ENCODE measurements at places on chromosomes 12 and 14. TPM values are rescaled to one million over a fixed set of nuclear protein-coding genes. Genes with fewer than 3 reads are reported as not detected.

DNA sequence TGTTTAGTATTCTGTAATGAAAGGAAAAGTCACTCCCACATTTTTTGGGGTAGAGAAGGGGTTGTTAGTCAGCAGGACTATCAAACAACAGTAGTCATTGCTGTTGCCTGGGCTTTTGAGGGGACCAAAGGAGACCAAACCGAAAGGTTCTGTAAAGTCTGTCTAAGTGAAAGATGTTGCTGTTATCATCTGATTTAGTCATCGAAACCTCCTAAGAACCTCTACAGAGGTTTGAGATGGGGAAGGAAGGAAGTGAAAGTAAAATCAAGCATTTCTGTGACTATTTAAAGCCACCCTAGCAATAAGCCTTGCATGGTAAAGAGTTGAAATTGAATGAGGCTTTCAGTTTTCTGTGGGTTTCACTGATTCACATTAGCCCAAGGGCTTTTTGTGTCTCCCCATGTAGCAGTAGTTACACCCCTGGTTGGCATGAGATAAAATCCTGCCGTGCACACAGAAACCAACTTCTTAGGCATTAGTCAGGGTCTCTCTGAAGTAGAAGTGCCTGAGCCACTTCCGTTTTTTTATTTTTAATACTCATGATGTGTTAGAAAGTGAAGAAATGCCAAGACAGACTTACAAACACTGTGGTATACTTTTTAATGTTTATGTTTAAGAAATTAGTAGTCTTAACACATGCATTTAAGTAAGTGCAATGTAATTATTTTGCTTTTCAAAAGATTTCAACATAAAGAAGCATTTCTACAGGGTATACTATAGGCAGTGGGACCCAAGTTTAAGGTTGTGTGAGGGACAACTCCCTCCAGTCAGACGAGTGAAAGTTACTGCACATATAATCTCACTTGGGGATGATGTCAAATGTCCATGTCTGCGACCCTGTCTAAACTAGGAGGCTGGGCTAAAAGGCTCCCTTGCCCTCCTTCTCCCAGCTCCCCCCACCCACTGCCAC lies 50.4 kb downstream of the DYRK2 start:
- H3K4me1 ChIP-seq = peaks cover 52% of the 10 kb centered on the region
- DNase-seq = no peak
- peak overlapping the region; percentile 84 for H3K4me3 ChIP-seq
- H3K27ac ChIP-seq = peak overlapping the region; percentile 92

DNA sequence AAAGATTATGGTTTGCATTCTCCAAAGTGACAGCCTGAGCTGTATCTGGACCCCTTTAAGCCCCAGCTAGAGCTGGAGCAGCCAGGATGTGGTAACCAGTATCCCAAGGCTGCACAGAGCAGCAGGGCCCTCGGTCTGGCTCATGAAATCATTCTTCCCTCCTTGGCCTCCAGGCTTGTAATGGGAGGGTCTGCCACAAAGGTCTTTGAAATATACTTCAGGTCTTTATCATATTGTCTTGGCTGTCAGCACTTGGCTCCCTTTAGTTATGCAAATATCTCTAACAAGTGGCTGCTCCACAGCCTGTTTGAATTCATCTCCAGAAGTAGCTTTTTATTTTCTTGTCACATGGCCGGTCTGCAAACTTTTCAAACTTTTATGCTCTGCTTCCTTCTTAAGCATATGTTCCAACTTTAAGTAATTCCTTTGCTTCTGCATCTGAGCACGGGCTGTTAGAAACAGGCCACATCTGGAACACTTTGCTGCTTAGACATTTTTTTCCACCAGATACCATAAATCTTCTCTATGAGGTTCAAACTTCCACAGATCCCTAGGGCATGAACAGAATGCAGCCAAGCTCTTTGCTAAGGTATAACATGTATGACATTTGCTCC lies 663.4 kb upstream of the MIS18BP1 start:
- DNase-seq = no peak
- H3K27ac ChIP-seq = no peak overlapping the region
- no peaks in the 10 kb centered on the region for H3K27me3 ChIP-seq
- H3K4me3 ChIP-seq = no peak overlapping the region
- no peaks in the 10 kb centered on the region for H3K36me3 ChIP-seq
- no peaks in the 10 kb centered on the region for H3K4me1 ChIP-seq

The METAP2 gene
- total RNA-seq = 71.2 TPM

The SLC22A17 gene
- 4.8 TPM for total RNA-seq

The PRICKLE1 gene
- 0.89 TPM for total RNA-seq

GRCh38 chr14:76331328-76332011 lies 44.5 kb upstream of the ESRRB start:
- peaks cover 3% of the 10 kb centered on the region for H3K4me1 ChIP-seq
- no peak overlapping the region for H3K4me3 ChIP-seq
- H3K27me3 ChIP-seq = peaks cover 37% of the 10 kb centered on the region

The GRIP1 gene
- total RNA-seq = 1.8 TPM

The PSMB5 gene
- total RNA-seq = 49.0 TPM

The CRACR2A gene
- 35.3 TPM for total RNA-seq

DNA sequence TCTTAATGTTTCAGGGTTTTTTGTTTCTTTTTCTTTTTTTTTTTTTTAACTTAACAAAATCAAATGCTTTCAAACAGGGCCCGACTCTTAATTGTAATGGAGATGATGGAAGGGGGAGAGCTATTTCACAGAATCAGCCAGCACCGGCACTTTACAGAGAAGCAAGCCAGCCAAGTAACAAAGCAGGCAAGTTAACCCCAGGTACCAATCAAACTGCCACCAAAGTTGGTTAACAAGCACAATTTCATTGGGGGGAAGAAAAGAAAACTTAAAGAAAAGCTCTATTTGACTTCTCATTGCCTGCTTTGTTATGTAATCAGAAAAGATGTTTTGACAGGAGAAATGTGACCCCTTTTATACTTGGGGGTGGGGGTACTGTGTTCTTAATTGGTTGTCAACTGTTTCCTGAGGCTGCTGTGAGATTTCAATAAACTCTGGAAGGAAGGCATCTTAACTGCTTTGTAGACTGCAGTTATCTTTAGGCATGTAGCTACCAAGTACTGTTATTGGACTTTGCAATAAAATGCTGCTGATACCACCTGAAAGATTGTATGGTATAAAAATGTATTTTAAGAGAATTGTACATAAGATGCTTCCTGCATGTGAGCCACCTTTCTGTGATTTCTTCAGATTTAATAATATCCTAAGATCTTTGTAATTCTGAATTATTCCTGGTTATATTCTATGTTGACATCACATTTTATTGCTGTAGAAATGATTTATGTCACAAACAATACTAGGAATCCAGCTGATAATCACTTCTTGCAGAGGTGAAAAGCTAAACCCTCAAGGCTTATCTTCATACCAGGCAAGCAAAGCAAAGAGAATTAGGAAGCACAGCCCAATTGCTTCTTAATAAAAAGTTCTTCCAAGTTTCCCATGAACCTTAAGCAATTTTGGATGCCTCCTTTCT lies 26.9 kb downstream of the MAPKAPK5 start:
- no peaks in the 10 kb centered on the region for H3K27me3 ChIP-seq
- peaks cover 41% of the 10 kb centered on the region for H3K36me3 ChIP-seq
- H3K27ac ChIP-seq = no peak overlapping the region
- peaks cover 3% of the 10 kb centered on the region for H3K4me1 ChIP-seq

The TAS2R13 gene
- total RNA-seq = 1.3 TPM

The MYO1H gene
- not detected for total RNA-seq

- DNase-seq = peak; percentile 73
- peaks cover 47% of the 10 kb centered on the region for H3K4me1 ChIP-seq
- peak overlapping the region; percentile 95 for H3K27ac ChIP-seq
- no peaks in the 10 kb centered on the region for H3K27me3 ChIP-seq
Observed at GRCh38 chr14:50001999-50002925, 109.4 kb downstream of the ARF6 start.

DNA sequence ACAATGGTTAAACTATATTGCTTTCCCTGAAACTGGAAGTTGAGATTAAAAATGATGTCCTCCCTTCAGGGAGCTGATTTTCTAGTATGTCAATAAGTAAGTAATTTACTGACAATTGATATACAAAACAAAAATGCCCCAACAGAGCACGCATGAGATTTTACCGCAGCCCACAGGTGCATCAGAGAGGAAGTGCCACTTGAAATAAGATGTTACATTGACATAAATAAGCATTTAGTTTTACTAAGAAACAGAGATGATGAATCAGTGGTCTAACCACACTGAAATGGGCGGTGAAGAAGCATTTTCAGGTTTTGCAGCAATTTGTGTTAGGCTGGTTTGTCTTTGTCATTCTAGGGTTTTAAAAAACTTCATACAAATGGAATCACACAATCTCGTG lies 8.8 kb upstream of the CLECL1 start:
- H3K36me3 ChIP-seq = peaks cover 21% of the 10 kb centered on the region
- DNase-seq = peak; percentile 54
- H3K27me3 ChIP-seq = no peaks in the 10 kb centered on the region
- peak overlapping the region; percentile 99 for H3K27ac ChIP-seq
- peak overlapping the region; percentile 94 for H3K4me3 ChIP-seq

DNA sequence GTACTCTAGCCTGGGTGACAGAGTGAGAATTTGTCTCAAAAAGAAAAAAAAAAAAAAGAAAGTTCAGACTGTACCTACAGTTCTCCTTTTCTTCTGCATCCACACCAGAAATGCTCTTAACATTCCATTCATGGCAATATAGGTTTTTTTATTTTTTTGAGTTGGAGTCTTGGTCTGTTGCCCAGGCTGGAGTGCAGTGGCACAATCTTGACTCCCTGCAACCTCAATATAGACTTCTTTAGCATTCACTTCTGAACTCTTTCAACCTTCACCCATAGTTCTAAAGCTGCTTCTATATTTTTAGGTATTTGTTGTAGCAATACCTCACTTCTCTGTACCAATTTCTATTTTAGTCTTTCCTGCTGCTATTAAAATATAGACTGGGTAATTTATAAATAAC lies 1095.7 kb downstream of the FLRT2 start:
- no peaks in the 10 kb centered on the region for H3K36me3 ChIP-seq
- no peak for DNase-seq
- no peaks in the 10 kb centered on the region for H3K27me3 ChIP-seq
- no peaks in the 10 kb centered on the region for H3K4me1 ChIP-seq
- H3K4me3 ChIP-seq = no peak overlapping the region
- no peak overlapping the region for H3K27ac ChIP-seq

The CIT gene
- 87.0 TPM for total RNA-seq

DNA sequence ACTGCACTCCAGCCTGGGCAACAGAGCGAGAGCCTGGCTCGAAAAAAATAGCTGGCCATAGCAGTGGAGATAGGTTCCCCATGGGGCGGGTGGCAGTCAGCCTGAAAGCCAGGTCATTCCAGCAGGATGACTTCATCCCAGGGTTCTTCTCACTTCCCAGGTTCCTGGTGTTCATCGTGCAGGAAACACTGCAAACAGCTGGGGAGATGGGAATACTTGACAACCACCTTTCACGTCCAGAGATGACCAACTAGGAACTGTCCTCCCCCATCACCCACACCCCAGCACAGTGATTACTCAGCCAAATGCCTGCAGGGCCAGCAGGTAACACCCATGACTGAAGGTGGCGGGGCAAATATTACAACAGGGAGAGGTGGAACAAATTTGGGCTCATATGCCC lies 1.7 kb downstream of the VSIG10 start:
- no peak overlapping the region for H3K27ac ChIP-seq
- H3K4me3 ChIP-seq = no peak overlapping the region
- peaks cover 9% of the 10 kb centered on the region for H3K4me1 ChIP-seq
- H3K36me3 ChIP-seq = no peaks in the 10 kb centered on the region
- DNase-seq = no peak

GRCh38 chr14:68210729-68211299 lies 391.2 kb downstream of the RAD51B start:
- no peak for DNase-seq
- peak overlapping the region; percentile 84 for H3K4me3 ChIP-seq
- H3K36me3 ChIP-seq = peaks cover 4% of the 10 kb centered on the region

GRCh38 chr12:57693317-57693658 lies 644 bp upstream of the OS9 start:
- no peak overlapping the region for H3K4me3 ChIP-seq
- peaks cover 21% of the 10 kb centered on the region for H3K27me3 ChIP-seq
- DNase-seq = no peak
- peaks cover 4% of the 10 kb centered on the region for H3K4me1 ChIP-seq
- H3K27ac ChIP-seq = no peak overlapping the region

All from activated naive CD8-positive, alpha-beta T cell treated with anti-CD3 and anti-CD28 coated beads, Interleukin-2, amount 10 ng/mL, durations not matched to agents 7 days and 5 days (primary cell).